ENCODE measurements at places on chromosomes 5 and 9.

GRCh38 chr5:378976-379742 lies 57.6 kb downstream of the AHRR start:
- DNase-seq: no peak

GRCh38 chr9:99803694-99804093 lies 18.0 kb upstream of the NR4A3 start:
- no peak for DNase-seq

DNA sequence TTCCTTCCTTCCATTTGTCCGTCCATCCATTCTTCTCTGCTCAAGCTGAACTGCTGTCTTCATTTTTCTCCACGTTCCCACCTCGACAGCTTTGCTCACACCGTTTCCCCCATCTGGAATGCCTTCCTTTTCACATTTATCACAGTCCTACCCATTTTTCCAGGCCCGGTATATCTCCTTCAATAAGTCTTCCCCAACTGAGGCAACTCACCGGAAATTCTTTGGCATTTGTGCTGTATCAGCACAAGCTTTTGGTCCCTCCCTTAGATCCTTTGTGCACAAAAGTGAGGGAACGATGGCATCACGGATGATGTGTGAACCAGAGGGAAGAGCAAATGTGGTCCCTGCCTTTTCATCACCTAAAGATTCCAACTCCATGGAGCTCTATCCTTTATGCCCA lies 45.6 kb upstream of the INSYN2B start:
- DNase-seq: no peak

- no peak for DNase-seq
These were observed 42.4 kb downstream of the NTRK2 start for GRCh38 chr9:84711936-84712335.
